ENCODE measurements at places on chromosomes 12 and 14. TPM values are rescaled to one million over a fixed set of nuclear protein-coding genes. Genes with fewer than 3 reads are reported as not detected.

GRCh38 chr12:4031703-4032291, 158.6 kb upstream of the PARP11 start:
- peak; percentile 60 for DNase-seq
- H3K27ac ChIP-seq, result peak overlapping the region; percentile 91
- H3K27me3 ChIP-seq, result no peaks in the 10 kb centered on the region
- H3K4me1 ChIP-seq, result peaks cover 24% of the 10 kb centered on the region
- peak overlapping the region; percentile 56 for H3K4me3 ChIP-seq

DNA sequence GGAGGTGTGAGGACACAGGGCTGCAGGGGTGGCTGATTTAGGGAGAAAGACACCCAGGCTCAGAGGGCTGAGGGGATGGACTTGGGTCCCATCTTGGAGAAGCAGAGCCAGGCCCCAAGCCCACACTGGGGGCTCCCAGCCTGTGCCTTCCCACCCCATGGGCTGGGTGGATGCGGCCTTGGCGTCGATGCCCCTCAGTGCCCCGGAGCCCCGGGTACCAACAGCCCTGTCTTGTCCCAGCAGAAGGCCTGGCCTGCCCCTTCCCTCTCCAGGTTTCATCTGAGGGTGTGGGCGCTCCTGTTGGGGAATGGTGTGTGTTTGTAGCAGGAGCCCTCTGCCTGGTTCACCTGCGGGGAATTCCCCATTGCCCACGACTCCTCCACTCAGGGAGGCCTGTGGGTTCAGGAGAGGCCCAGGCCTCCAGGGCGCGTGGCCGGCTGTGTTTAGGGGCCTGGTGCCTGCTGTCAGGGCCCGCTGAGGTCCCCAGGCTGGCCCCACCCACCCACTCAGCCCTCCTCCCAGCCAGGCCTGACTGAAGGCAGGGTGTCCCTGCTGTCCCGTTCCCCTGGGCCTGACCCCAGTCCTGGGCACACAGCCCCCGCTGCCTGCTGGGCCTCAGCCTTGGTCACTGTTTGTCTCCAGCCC, 51.1 kb upstream of the BEGAIN start:
- H3K27ac ChIP-seq, result no peak overlapping the region
- H3K27me3 ChIP-seq, result peaks cover 4% of the 10 kb centered on the region
- no peaks in the 10 kb centered on the region for H3K4me1 ChIP-seq

- no peaks in the 10 kb centered on the region for H3K4me1 ChIP-seq
- no peak overlapping the region for H3K27ac ChIP-seq
- H3K4me3 ChIP-seq, result no peak overlapping the region
- no peak for DNase-seq
Measured at GRCh38 chr12:116492703-116493324, 66.4 kb upstream of the MAP1LC3B2 start.

KRT81 gene
- total RNA-seq, result not detected

GRCh38 chr12:79769189-79769859, 78.6 kb upstream of the PAWR start:
- H3K4me1 ChIP-seq, result no peaks in the 10 kb centered on the region
- H3K27me3 ChIP-seq, result no peaks in the 10 kb centered on the region
- H3K27ac ChIP-seq, result no peak overlapping the region
- peaks cover 6% of the 10 kb centered on the region for H3K36me3 ChIP-seq

- H3K36me3 ChIP-seq, result no peaks in the 10 kb centered on the region
- H3K27ac ChIP-seq, result no peak overlapping the region
- H3K4me1 ChIP-seq, result no peaks in the 10 kb centered on the region
- no peak for DNase-seq
Measured at GRCh38 chr12:111074559-111074958, 154.2 kb upstream of the MYL2 start.

DNA sequence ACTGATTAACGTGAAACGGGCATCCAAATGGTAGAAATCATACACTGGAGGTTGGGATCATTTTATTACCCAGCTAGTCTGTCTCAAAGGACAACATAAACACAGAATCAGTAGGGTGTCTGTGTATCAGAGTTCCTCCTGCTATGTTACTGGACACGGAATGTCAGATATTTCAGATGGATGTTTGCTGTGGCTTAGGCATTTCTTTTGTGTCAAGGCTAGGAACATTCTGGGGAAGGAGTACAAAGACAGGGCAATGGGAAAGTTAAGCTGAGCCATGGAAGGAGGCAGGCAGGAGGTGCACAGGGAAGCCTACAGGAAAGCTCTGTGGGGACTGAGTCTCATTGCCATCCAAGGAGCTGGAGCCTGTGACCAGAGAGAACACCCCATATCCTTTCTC, 254.6 kb downstream of the C12orf75 start:
- H3K36me3 ChIP-seq, result no peaks in the 10 kb centered on the region
- DNase-seq, result no peak

DNA sequence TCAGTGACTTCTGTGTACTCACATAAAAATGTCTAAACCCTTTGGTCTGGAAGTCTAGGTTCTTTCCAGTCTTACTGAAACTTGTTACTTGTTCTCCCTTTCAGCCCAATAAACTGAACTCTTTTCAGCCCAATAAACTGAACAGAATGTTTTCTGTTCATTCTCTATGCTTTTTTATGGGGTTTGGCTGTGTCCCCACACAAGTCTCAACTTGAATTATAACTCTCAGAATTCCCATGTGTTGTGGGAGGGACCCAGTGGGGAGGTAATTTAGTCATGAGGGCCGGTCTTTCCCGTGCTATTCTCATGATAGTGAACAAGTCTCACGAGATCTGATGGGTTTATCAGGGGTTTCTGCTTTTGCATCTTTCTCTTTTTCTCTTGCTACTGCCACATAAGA, 15.0 kb upstream of the NEDD1 start:
- no peaks in the 10 kb centered on the region for H3K36me3 ChIP-seq
- H3K4me3 ChIP-seq, result no peak overlapping the region
- no peak overlapping the region for H3K27ac ChIP-seq
- H3K27me3 ChIP-seq, result no peaks in the 10 kb centered on the region
- H3K4me1 ChIP-seq, result no peaks in the 10 kb centered on the region

GRCh38 chr14:53534841-53535240, 381.7 kb upstream of the DDHD1 start:
- DNase-seq, result no peak
- no peaks in the 10 kb centered on the region for H3K36me3 ChIP-seq
- H3K27ac ChIP-seq, result no peak overlapping the region
- H3K27me3 ChIP-seq, result no peaks in the 10 kb centered on the region

TESPA1 gene
- 5.0 TPM for total RNA-seq

DNA sequence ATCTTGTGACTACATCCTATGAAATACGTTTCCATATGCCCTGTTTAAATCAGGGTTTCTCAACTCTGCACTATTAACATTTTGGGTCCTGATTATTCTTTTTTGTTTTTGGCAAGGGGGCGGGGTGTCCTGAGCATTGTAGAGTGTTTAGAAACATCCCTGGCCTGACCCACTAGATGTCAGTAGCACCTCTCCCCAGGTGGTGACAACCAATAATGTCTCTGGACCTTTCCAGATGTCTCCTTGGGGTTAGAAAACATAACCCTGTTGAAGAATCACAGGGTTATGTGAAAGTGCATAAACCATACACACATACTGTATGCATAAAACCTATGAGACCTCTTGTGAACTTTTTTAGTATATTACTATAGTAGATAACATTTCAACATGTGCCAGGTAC, 1.4 kb downstream of the ACAD10 start:
- no peaks in the 10 kb centered on the region for H3K27me3 ChIP-seq
- peaks cover 31% of the 10 kb centered on the region for H3K4me1 ChIP-seq
- peaks cover 17% of the 10 kb centered on the region for H3K36me3 ChIP-seq
- no peak overlapping the region for H3K27ac ChIP-seq
- H3K4me3 ChIP-seq, result no peak overlapping the region

- DNase-seq, result no peak
- peaks cover 5% of the 10 kb centered on the region for H3K4me1 ChIP-seq
- no peak overlapping the region for H3K4me3 ChIP-seq
- H3K27me3 ChIP-seq, result no peaks in the 10 kb centered on the region
Measured at GRCh38 chr12:24856541-24856940, 92.4 kb downstream of the BCAT1 start.

- H3K4me3 ChIP-seq, result no peak overlapping the region
- H3K27ac ChIP-seq, result no peak overlapping the region
- peaks cover 14% of the 10 kb centered on the region for H3K4me1 ChIP-seq
- no peaks in the 10 kb centered on the region for H3K36me3 ChIP-seq
Measured at GRCh38 chr14:99156090-99156425, 115.9 kb downstream of the BCL11B start.

GRCh38 chr14:102454711-102455110, 54.9 kb downstream of the ANKRD9 start:
- no peak for DNase-seq
- peaks cover 71% of the 10 kb centered on the region for H3K36me3 ChIP-seq
- no peak overlapping the region for H3K4me3 ChIP-seq
- H3K27me3 ChIP-seq, result no peaks in the 10 kb centered on the region

GRCh38 chr12:5882511-5883190, 62.4 kb downstream of the ANO2 start:
- no peak overlapping the region for H3K27ac ChIP-seq
- H3K4me1 ChIP-seq, result no peaks in the 10 kb centered on the region
- no peak for DNase-seq
- H3K36me3 ChIP-seq, result no peaks in the 10 kb centered on the region
- H3K4me3 ChIP-seq, result no peak overlapping the region

- no peak for DNase-seq
- no peak overlapping the region for H3K4me3 ChIP-seq
- H3K36me3 ChIP-seq, result no peaks in the 10 kb centered on the region
- H3K27me3 ChIP-seq, result peaks cover 3% of the 10 kb centered on the region
- H3K27ac ChIP-seq, result no peak overlapping the region
Measured at GRCh38 chr14:95776798-95777534, 63.0 kb upstream of the TCL1A start.

DNA sequence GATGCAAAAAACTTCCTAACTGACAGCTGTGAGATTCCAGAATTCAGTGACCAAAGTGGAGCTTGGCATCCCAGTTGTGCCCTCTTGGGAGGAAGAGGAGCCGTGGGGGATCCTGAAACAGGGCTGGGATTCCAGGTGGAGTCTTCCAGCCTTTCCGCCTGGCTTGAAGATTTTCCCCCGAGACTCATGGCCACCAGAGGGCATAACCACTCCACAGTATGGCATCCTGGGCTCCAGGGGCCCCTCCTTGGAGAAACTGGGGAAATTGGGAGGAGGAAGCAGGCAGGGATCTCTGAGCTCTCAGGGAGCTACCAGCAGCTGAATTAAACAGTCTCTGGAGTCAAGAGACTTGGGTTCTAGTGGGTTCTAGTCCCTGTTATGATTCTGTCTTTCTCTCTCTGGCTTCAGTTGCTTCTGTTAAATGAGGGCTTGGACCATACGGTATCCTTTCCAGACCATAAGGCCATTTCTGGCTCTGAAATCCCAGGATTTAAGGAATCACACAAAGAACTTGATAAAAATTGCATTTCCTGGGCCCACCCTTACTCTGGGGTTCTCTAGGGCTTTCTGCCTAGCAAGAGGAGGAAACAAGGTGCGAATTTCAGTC, 2.6 kb upstream of the TAMALIN start:
- no peak overlapping the region for H3K4me3 ChIP-seq
- no peak for DNase-seq
- peaks cover 19% of the 10 kb centered on the region for H3K27me3 ChIP-seq
- H3K36me3 ChIP-seq, result no peaks in the 10 kb centered on the region
- H3K4me1 ChIP-seq, result peaks cover 44% of the 10 kb centered on the region

DNA sequence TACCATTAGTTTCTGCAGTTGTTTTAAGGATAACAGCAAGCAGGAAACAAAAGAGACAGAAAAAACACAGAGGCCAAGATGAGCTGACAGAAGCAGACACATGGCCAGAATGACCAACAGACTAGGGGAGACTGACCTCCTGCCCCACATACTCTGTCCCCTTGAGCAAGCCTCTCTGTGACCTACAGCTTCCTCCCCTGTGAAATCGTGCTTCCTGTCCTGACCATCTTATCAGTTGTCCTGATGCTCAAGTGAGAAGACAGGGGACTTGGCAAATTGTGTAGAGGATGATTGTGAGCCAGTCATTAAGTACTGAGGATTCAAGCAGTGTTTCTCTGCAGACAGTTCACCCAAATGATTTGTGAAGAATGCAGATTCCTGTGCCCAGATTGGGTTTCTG, 229.0 kb downstream of the SLC41A2 start:
- H3K4me1 ChIP-seq, result peaks cover 11% of the 10 kb centered on the region
- no peaks in the 10 kb centered on the region for H3K36me3 ChIP-seq
- H3K4me3 ChIP-seq, result no peak overlapping the region
- no peak overlapping the region for H3K27ac ChIP-seq

DNA sequence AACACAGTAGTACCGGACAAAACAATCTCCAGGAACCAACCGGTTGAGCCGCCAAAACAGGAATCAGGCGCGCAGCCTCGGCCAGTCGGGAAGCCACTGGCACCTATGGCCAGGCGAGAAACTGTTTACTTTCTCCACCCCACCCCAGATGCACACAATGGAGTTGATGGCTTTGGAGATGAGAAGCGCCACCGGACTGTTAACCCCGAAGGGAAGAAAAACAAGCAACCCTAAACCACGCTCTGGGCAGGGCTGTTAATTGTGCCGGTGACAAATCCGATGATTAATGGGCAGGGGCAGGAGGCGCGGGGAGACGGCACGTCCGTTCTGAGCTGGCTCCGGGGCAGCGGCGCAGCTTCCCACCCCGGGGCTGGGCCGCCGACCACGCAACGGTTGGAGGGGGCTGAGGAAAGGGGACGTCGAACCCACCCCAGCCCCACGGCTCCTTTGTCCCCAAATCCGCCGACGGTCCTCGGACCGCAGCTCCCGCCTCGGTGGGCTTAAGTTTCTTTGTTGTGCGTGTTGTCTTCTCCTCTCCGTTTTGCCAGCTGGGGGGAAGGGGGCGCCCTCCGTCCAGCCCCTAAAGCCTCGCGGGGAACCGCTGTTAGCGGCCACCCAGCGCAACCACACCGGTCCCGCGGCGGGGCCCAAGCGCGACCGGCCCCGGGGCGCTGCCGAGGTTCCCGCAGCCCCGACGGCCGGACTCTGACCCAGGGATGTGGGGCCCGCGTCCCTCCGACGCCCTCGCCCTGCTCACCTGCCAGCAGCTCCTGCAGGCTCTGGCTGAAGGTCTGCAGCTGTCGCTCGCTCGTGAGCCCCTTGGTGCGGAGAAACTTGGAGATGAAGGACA, 790 bp downstream of the BTG1 start:
- H3K4me3 ChIP-seq, result peak overlapping the region; percentile 87
- no peaks in the 10 kb centered on the region for H3K4me1 ChIP-seq
- H3K27me3 ChIP-seq, result no peaks in the 10 kb centered on the region
- DNase-seq, result peak; percentile 70
- peaks cover 22% of the 10 kb centered on the region for H3K36me3 ChIP-seq

Measured in lower lobe of right lung (tissue), 2 donors.